ENCODE measurements at places on chromosomes 3 and 15. TPM values are rescaled to one million over a fixed set of nuclear protein-coding genes. Genes with fewer than 3 reads are reported as not detected.

DNA sequence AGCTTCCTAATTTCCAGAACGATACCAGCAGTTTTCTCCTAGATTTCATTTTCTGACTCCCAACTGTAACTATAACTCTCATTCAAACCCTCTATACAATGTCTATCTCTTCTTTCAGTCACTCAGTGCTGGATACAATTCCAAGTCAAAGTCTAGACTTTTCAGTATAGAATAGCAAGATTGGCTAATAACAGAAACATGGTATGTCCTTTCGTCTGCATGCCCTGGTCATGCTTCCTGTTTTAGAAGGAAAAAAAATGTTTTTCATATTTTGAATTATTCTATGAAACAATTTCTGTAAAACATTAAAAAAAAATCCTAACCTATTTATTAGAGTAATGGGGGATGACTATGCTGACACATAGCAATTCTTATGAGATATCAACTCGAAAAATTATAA lies 180.0 kb downstream of the KCNAB1 start:
- no peak for DNase-seq

DNA sequence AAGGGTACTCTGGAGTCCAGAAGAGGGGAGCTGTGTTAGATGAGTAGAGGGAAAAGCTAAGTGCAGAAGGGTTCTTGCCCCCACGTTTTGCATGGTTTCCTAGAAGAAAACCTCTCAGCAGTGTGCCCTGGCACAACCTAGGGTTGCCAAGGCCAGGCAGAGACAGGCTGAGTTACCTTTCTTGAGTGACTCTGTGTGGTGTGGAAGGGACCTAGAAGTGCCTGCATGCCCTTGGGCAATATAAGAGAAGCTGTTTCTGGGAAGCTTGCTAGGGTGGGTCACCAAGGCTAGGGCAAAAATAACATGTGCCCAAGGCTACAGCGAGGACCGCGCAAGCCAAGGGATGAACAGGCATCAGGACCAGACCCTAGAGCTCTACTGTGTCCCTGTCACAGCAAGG lies 3.4 kb upstream of the SAMD7 start:
- DNase-seq, result no peak

GRCh38 chr3:106860182-106860581 lies 517.1 kb upstream of the CCDC54 start:
- DNase-seq, result no peak

DNA sequence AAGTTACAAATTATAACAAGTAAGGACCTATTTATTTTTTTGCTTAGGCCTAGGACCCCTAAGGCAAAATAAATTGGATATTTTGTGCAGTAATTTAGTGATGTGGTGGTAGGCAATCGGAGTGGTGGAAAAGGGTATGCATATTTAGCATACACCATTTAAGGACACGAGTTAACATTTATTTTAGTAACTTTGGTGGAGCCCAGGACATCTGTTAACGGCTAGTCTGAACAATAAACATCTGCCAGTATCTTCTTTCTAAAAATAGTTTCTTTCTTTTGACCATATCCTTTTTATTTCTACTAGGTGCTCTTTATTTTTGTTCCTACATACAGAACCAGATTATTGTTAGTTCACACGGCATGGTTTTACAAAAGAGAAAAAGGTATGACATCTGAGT lies 326.3 kb downstream of the CHL1 start:
- DNase-seq, result no peak

DNA sequence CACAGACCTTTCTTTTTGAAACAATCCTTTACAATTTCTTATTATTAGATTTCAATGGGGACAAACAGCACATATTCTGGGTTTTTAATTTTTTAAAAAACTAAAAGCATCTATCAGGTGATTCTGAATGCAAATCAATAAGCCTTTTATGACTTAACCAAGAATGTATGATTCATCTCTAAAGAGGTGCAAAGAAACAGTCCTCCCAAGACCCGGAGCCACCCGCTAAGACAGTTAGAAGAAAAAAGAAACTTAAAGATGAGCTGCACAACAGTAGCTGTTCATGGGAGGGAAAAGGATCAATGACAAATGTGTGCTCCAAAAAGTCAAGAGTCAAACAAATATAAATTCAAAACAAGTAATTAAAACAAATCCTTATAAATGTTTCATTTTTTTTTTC lies 319.5 kb downstream of the THSD4 start:
- no peak for DNase-seq

DNA sequence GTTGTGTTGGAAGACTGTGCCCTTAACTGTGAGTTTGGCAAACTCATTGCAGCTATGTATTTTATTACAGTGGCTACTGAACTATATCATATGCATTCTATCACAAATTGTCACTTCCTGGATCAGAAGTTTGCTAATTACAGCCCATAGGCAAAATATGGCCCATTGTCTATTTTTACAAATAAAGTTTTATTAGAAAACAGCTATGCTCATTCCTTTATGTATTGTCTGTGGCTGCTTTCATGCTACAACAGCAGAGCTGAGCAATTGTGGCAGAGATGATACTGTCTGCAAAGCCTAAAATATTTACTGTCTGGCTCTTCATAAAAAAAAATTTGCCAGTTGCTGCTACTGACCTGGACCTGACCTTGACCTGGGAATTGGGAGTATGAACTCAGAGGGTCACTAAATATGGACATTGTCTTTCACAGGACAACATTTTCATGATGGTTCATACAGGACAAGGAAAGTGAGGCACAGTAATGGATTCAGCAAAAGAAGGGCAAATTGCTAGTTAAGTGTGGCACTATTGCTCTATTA lies 316.9 kb downstream of the ZNF621 start:
- DNase-seq, result no peak

DNA sequence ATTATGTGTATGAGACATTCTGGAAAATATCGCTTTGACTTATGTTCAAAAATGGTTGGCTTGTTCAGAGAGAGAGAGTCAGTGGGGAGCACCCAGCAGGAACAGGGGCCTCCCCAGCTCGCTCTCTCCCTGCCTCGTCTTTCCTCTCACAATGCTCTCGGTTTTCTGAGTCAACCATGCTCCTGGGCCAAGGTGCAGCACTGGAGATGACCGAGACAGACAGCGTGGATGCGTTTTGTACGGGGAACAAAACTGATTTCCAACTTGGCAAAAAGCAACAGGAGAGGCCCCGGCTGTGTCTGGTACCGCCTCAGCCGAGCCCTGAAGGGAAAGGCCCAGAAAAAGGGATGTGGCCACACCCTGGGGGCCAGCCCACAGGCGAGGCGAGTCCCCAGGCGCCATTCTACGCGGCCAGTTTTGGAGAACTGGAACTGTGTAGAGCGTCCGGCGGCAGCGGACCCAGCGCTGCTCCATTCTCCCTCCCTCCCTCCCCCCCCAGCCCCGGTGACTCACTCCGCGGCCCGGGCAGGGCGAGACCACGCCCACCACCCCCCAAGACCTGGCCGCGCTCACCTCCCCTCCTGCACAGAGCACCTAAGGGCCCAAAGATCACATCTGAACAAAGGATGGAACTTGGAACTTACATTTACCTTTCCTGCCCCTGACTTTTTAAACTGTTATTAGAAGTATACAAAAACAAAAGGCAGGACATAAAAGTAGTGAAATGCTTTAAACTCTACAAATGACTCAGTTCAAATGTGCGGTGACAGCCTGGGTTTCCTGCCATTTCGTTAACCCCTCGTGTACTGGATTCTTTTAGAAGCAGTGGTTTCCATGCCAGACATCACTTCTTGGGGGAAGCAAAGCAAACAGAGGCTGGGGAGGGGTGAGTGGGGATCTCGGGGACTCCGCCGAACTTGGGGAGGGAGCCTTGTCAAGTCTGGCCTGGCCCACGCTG lies 12.7 kb downstream of the ATP10A start:
- DNase-seq, result peak; percentile 93

DNA sequence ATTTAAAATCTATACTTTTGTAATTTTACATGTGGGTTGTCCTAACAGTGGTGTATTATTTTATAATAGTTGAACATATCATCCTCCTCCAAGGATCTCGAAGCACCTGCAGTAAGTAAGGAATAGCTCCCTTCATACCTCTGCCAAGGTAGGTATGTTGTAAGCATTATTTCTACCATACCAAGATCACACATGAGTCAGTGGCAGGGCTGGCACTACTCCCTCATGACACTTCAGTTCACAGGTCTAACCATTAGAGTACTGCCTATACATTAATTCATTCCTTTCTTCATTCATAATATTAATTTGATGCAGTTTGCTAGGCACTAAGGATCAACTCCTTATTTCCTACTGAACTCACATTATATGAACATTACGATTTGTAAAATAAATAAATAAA lies 11.9 kb upstream of the LEKR1 start:
- no peak for DNase-seq

DNA sequence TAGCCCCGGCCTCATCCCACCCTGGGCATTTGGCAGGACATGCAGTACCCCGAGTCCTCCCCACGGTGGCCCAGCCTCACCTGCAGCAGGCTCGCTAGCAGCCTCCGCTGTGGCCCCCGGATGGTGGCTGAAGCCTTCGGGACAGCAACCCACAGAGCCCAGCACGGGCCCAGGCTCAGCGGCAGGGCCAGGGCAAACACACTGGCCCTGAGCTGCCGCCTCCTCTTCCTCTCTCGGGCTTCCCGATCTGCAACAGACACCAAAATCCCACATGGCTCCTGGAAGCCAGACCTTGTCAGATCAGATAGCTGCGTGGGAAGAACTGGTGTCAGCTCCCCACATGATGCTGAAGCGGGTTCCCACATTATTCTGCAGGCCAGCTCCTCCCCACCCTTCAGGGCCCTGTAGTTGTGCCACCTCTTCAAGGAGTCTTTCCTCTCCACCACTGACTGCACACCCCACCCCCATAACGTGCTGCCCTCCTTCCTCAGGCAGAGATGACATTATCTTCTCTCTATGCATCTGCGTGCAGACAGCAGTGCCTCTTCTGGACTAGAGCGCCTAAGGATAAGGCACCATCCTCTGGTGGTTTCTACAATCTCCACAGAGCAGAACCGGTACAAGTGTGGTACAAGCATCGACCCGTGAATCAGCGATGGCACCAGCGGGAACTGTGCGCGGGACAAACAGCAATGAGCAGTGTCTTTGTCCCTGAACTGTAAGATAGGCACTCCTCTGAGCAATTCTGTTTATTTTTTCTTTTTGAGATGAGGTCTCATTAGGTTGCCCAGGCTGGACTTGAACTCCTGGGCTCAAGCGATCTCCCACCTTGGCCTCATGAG lies 9.5 kb downstream of the TMEM44 start:
- peak; percentile 88 for DNase-seq

- DNase-seq, result no peak
Observed at GRCh38 chr3:13452490-13453335, 27.4 kb upstream of the HDAC11 start.

- no peak for DNase-seq
Observed at GRCh38 chr3:16067837-16068471, 106.5 kb upstream of the GALNT15 start.

DNA sequence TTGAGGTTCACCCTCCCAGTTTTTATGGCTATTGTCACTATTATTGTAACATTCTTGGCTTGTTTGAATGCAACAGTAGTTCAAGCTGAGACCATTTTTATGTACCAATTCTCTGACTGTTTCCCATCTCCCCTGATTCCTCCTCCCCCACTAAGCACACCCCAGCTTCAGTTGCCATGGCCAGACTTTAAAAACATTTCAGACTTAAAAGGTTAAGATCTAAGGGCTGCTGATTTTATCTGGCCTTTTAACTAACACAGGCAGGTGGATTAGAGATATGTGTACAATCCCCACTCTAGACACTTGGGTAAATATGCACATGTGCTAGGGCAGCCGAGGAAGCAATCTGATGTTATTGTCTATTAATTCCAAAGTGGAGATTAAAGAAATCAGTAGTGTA lies 386.3 kb upstream of the NR2F2 start:
- DNase-seq, result no peak

- DNase-seq, result no peak
Observed at GRCh38 chr3:99950921-99951320, 133.3 kb downstream of the CMSS1 start.

DNA sequence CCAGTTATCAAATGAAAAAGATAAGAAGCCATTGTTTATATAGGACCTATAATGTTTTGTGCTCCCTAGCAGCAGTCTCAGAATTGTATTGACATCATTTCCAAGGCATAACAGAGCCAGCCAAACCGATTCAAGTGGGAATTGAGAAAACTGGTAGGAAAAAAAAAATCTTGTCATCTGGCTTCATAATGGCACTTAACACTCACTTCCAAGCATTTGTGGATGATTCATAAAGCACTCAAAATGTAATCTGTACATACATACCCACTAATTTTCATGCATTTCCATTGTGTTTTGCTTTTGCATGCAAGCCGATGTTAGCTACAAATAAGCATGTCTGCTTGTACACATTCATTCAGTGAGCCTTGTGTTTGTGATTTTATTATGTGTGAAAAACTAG lies 18.6 kb upstream of the TRPC1 start:
- no peak for DNase-seq

GRCh38 chr3:126490619-126491018 lies 14.9 kb upstream of the ZXDC start:
- DNase-seq, result peak; percentile 39

- DNase-seq, result no peak
Observed at GRCh38 chr15:68410466-68411342, 21.3 kb downstream of the ITGA11 start.

DNA sequence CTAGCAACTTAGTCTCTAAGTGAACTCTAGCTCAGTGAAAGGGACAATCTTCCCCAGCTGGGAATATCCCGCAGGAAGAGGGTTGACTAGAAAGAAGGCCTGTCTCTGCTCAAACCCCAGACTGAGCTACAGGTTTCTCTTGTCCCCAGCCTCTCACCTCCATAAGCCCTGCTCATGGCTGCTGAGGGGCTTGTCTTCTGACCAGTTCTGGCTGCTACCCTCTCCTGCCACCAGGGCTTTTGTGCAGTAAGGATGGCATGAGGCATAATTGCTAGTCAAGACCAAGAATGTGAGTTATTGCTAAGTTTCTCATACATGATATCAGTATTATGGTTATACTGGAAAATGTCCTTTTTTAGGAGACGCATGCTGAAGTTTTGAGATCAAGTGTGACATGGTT lies 21.3 kb downstream of the WDR53 start:
- DNase-seq, result no peak

DNA sequence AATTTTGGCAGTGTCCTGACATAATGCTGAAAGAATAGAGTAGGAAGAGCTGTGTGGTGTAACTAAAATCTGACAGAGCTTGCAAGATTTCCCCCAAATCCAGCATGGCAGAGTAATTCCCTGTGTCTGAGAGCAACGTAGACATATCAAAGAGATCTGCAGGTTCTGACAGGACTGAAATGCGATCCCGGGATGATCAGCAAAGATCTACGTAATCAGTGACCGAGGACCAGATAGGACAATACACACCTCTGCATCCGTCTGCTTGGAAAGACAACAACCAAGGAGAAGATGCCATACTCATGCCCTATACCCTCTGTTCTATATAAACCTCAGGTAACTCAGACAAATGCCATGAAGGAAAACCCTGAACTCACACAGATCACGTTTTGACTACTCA lies 26.6 kb upstream of the SYNPR start:
- no peak for DNase-seq

GRCh38 chr3:64514889-64515288 lies 172.9 kb downstream of the ADAMTS9 start:
- no peak for DNase-seq

GRCh38 chr3:46058981-46059380 lies 31.7 kb upstream of the XCR1 start:
- no peak for DNase-seq

GRIP2 gene
- 0.63 TPM for total RNA-seq

GPR27 gene
- total RNA-seq, result 5.5 TPM

PRSS50 gene
- total RNA-seq, result not detected

IP6K2 gene
- 72.3 TPM for total RNA-seq

CHAC1 gene
- 78.5 TPM for total RNA-seq

IMP3 gene
- 30.0 TPM for total RNA-seq

MCF2L2 gene
- 2.6 TPM for total RNA-seq

OR5K2 gene
- not detected for total RNA-seq

ZNF385D gene
- 1.2 TPM for total RNA-seq

RAD51 gene
- 6.9 TPM for total RNA-seq

TRIM59 gene
- total RNA-seq, result 25.5 TPM

CNTN4 gene
- 0.52 TPM for total RNA-seq
